Activated naive CD4-positive, alpha-beta T cell treated with anti-CD3 and anti-CD28 coated beads for 36 hours (primary cell): ENCODE measurements at places on chromosomes 4 and X.

GRCh38 chr4:138869631-138870030 is 145.9 kb upstream of the NOCT start:
- no peak for DNase-seq

GRCh38 chrX:3697701-3698279 is 15.7 kb downstream of the PRKX start:
- DNase-seq = no peak

- DNase-seq = no peak
Observed at GRCh38 chrX:110836982-110837381, 41.4 kb upstream of the CHRDL1 start.

GRCh38 chrX:129651756-129652564 is 2.8 kb downstream of the APLN start:
- no peak for DNase-seq

DNA sequence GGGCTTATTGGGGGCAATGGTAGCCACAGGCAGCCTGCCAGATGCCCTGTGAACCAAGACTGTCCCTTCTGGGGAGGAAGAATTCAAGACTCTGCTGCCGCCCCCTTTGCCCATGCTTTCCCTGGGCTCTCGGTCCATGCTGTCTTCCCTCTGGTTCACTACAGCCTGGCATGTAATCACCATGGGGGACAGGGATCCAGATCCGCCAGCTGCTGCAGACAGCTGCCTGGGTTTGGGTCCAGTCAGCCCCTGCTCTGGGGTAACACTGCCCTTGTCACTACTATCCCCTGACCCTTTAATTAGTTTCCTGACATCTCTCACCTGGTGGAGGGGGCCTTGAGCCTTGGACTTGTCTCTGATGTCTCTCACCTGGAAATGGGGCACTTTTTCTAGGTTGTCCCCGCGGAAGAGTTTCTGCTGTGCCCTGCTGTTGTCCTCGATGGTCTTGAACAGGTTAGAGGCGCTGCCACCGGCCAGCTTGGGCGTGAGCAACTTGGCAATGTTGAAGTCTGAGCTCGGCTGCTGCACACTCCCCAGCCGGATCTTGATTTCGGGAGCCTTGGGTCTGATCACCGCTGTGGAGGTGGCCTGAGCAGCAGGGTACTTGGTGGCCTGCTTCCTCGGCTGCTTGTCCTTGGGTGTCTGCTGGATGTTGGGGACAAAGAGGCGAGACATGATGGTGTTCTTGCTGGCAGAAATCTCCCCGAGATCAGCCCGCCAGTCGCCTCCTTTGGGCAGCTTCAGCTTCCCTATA is 6.4 kb downstream of the C4orf54 start:
- DNase-seq = no peak

DNA sequence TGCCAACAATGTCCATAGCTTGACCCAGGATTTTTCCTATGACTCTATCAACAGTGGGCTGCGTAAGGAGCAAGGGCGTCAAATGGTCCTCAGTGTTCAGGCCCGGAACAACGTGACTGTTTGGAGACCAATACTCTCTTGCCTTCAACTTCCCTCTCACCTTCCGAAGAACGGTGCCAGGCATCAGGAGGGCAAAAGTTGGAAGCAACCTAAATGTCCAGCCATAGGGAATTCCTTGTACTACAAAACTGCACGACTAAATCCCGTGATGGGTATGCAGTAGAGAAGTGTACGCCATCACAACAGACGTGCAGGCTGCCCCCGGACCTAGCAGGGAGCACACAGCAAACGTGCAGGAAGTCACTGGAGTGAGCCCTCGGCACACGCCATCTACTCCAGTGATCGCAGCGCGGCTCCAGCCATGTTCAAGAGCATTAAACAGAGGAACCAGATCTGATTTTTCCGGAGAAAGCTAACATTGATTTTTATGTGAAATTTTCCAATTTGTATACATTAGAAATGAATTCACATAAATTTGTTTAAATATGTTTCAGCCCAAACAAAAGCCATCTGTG is 79.0 kb downstream of the JAKMIP1 start:
- DNase-seq = no peak

- DNase-seq = no peak
Observed at GRCh38 chr4:17630228-17630627, 15.8 kb downstream of the MED28 start.

DNA sequence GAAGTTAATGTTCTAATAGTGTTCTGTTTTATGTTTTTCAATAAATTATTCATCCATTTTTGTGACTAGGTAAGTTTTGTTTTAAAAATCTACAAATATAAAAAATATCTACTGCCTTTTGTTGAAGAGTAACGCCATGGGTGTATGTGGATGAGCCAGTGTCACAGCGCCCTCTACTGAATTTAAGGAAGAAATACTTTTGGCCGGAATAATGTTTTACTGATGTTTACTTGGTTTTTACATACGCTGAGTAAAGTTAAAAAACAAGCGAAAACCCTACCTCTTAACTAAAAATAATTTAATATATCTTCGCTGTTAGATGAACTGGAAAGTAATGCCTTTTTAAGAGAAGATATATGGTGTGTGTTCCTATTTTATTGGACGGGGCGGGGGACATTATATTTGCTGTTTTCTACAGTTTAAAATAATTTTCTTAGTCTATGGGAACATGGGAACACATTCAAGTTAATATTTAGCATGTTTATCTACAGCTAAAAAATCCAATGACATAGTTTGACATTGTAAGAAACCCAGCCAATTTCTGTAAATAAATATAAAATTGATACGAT is 86.1 kb downstream of the CPE start:
- DNase-seq = peak; percentile 26

DNA sequence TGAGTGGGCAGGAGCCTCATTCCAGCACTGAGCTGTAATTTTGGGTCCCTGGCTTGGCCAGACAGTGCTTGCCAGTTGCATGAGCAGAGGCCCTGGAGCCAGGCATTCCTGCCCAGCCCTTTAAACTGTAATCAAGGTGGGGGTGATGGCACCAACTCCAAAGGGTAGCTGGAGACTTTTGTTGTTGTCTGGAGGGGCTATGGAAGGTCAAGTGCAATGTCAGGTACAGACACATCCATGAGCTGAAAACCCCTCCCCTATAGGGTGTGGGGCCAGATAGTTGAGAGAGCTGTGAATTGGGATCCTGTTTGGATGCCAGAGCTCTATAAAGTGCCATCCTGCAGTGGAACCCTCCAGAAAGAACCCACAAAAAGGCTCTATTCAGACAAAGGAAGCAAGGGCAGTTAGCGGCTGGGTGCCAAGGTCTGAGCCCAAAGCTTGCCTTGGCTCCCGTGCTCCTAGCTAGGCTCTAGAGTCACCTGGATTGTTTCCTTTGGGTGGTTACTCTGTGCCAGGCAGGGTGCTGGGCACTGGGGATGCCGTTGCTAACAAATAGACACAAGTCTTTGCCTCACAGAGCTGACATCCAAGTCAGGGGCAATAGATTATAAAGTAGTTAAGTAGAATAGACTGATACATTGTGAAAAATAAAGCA is 163.0 kb downstream of the EFNB1 start:
- no peak for DNase-seq

DNA sequence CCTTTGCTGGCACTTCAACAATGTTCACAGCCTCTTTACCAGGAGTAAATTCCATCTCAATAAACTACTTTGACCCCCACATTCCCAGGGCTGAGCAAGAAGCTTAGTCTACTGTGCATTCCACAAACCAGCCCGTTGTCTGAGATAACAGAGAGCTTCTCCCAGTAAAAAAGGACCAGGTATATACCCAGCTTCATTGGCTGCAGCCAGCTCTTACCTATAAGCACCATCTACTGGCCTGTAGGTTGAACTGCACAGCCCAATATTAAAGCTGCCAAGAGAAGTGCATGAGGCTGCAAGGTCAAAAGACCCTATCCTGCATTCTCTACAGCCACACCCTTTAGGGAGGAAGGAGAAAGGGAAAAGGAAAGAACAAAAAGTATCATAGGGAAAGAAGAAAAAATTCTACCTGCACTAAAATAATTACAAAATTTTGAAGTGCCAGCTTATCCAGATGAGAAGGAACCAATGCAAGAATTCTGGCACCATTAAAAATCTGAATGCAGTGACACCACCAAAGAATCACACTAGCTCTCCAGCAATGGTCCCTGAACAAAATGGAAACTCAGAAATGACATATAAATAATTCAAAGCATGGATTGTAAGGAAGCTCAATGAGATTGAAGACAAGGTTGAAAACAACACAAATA is 45.7 kb upstream of the INTU start:
- DNase-seq = no peak

DNA sequence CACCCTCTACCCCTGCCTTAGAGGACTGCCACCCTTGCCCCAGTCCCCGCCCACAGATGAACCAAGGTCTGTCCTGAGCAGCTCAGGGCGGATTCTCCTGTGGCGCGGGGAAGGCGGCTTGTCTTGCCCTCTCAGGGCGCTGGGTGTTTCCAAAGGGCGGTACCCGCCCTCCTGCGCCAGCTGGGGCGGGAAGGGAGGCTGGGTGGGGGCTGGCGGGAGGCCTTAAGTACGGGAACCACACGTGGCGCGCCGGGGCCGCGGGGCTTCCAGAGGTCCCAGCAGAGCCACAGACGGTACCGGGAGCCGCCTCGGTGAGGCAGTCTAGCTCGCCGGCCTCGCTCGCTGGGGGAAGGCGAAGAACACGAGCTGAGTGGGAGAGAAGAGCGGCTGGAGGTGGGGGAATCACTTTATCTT is 361.1 kb downstream of the MID1IP1 start:
- DNase-seq = peak; percentile 66

DNA sequence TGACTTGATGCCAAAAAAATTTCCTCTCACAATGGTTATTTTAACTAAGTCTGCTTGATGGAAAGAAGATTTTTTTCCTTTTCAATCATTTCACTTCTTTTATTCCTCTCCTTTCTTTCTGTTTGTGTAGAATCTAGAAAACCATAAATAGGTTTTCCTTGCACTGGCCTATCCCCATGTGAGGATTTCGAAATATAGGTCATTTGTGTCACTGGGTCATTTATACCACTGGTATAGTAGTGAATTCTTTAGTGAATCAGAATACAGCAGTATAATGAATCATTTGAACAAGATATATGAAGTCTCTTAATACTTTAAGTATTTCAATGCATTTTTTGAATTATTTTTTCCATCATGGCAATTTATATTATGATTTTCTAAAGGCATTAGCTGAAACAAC is 26.6 kb downstream of the PCDH7 start:
- DNase-seq = no peak

GRCh38 chr4:37358748-37359147 is 114.2 kb downstream of the NWD2 start:
- DNase-seq = no peak

GRCh38 chr4:84317513-84317912 is 181.6 kb downstream of the NKX6-1 start:
- no peak for DNase-seq

- no peak for DNase-seq
Observed at GRCh38 chr4:47194036-47194737, 162.8 kb downstream of the GABRB1 start.

DNA sequence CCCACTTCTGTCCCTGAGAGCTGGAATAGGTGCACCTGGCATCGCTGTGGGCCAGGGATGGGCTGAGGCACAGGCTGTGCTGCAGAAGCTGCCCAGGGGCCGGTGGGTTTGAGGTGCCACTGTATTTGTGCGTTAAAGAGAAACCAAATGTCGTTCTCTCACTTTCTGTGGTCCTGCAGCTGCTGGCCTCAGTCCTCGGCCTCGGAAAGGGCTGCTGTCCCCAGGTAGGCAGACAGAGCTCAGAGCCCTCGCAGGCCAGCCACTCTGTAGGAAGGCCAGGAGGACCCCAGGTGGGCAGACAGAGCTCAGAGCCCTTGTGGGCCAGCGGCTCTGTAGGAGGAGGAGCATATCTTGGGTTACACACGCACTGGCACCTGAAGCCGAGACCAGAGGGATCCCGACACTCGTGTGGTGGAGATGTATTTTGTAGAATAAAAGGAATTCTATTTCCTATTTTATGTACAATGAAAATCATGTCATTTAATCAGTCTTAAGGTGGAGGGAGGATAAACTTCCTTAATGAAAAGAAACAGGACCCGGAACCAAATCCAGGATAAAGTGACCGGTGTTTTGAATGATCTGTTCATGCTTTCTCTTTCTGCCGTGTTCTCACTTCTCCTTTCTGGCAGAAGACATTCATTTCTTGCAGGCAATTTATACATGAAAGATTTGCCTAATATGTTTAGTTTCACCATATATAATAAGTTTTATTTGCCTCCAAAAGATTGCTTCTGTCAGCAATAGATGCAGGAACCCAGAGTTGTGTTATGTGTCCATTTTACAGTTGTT is 54.4 kb upstream of the HGFAC start:
- DNase-seq = no peak

DNA sequence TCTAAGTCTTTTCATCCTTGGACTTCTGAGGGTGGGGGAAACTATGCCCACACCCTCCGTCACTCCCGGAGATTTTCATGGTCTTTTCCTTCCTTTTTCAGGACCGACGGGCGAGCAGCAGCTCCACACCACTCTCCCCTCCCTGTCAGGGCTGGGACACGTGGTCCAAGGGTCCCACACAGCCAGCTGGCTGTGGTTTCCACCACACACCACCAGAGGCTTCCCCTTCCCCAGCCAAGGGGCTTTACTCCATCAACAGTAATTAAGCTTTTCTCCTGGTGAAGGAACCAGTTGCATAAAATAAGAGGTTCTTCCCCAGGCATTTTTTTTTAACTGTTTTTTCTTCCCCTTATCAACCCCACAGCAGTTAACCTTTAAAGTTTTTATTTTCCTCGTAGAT is 453.9 kb downstream of the GPAT3 start:
- no peak for DNase-seq

- no peak for DNase-seq
Observed at GRCh38 chrX:118216087-118216486, 99.5 kb upstream of the KLHL13 start.

DNA sequence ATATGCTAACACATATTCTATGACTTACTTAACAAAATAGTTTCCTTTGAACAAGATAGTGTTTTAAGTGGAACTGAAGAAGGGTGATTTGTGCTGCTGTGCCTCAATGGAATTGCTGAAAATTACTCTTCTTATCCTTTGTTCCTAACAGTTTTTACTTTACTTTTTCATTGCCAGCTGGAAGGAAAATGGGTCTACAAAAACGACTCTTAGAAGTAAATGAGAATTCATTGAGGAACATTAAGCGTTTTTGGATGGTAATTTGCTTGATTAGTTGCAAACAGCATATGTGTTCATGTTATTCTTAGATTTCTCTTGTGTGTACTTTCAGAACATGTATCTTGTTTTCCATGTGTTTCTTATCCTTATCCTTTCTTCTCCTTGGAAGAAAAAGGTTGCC is 170.4 kb upstream of the VEGFC start:
- no peak for DNase-seq
